ENCODE measurements at places on chromosomes 13 and 19. TPM values are rescaled to one million over a fixed set of nuclear protein-coding genes. Genes with fewer than 3 reads are reported as not detected.

Gene CEACAM7
- not detected for total RNA-seq

Gene KLK10
- 0.14 TPM for total RNA-seq

Gene KIR2DL1
- not detected for total RNA-seq

Gene SERP2
- total RNA-seq = 0.17 TPM

Gene ZFP28
- total RNA-seq = 2.7 TPM

Gene ARRDC2
- total RNA-seq = 4.8 TPM

Gene NLRP5
- total RNA-seq = not detected

Gene FAM174C
- total RNA-seq = 78.0 TPM

Gene ONECUT3
- total RNA-seq = not detected

Gene CCDC8
- 44.3 TPM for total RNA-seq

Gene SLC10A2
- total RNA-seq = not detected

Gene NEK5
- total RNA-seq = not detected

Gene KCNN1
- total RNA-seq = 7.4 TPM

Gene CGB1
- total RNA-seq = not detected

Gene CEACAM16
- total RNA-seq = not detected

Gene ISYNA1
- 183 TPM for total RNA-seq

Gene PSG7
- not detected for total RNA-seq

Gene KLK11
- total RNA-seq = not detected

Gene GARIN5A
- 4.5 TPM for total RNA-seq

Gene TNFSF11
- 0.90 TPM for total RNA-seq

Gene PRKD2
- 29.5 TPM for total RNA-seq
